Stimulated activated CD4-positive, alpha-beta T cell treated with anti-CD3 and anti-CD28 coated beads, Interleukin-12 subunit alpha, Interleukin-12 subunit beta, amount 100 ng/mL, for 48 hours (primary cell): ENCODE measurements at places on chromosomes 11 and 22.

DNA sequence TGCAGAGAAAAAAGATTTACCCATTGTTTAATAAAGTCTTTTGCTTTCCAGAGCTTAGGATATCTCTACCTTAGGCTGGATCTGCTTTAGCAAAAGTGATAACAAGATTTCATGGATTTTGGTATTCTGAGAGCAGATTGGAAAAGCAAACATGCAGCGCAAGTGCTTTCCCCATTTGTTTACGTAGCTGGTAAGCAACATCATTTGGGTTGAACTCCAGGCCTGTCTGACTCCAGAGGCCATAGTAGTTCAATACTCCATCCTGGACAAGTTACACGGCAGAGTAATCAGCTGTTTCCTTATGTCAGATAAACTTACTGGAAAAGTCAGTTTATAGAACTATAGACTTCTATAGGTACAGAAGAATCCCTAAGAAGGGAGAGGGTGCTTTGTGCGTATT, 40.6 kb upstream of the TNRC6B start:
- DNase-seq = no peak

DNA sequence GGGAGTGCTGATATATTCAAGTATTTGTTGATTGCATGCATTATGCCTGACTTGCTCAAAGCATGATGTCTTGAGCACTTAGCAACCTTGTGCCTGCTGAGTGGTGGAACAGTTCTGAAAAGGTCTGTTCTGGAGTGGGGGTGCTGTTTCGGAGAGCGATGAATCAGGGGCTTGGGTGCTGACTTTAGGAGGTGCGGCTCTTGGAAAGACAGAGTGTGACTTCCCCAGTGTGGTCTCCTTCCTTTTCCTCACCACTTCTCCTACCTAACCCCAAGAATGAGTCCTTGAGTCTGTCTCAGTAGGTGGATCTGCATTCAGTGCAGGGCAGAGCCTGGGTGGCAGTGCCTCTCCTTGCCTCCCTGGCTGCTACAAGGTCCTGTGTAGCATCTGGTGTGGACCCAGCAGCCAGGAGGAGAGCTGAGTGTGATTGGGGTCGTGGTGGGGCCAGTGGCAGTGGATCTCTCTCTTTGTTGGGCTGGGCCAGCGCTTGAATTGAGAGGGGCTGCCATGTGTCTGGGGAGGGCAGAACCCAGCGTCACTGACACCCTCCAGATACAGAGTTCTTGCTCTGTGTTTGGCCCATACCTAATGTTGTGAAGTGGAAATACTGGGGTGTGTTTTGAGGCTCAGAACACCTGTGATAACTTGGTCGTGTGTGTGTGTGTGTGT, 35.9 kb downstream of the ST3GAL4 start:
- DNase-seq = no peak

GRCh38 chr11:1673446-1674172, 23.4 kb upstream of the KRTAP5-6 start:
- no peak for DNase-seq

DNA sequence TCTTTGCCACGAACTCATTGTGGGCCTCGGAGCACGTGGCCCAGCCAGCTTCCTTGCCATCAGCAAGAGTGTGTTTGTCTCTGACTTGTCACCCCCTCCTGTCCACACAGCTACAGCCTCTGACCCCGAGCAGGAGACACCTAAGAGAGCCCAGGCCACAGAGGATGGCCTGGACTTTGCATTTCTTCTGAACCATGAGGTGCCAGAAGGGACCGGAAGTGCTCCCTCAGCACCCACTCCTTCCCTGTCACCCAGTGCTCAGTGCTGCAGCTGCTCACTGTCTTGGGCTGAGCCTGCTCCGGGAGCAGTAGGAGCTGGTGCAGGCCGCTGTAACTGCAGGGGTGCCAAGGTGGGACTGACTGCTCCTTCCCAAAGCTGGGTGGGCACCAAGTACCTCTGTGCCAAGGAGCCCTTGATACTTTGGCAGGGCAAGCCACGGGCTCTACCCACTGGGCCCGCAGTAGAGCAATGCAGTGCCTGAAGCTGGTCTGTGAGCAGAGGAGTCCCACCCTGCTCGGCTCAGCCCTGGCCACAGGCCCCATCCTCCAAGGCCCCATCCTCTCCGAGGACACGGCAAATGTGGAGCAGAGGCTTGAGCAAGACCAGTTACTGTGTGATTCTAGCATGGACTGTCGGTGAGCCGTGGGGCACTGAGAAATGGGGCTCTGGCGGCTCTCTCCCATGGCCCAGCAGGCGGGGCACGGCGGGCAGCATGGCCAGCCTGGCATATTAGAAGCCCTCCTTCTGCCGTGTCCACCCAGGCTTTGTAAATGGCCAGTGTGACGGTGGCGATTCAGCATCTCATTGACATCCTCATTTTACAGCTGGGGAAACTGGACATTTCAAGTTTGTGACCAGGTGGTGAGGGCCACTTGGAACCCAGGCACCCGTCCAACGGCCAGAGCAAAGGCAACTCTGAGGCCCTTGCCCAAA, 6.3 kb downstream of the GRK2 start:
- DNase-seq = no peak

- DNase-seq = no peak
Measured at GRCh38 chr22:46933040-46933930, 170.8 kb downstream of the TBC1D22A start.

DNA sequence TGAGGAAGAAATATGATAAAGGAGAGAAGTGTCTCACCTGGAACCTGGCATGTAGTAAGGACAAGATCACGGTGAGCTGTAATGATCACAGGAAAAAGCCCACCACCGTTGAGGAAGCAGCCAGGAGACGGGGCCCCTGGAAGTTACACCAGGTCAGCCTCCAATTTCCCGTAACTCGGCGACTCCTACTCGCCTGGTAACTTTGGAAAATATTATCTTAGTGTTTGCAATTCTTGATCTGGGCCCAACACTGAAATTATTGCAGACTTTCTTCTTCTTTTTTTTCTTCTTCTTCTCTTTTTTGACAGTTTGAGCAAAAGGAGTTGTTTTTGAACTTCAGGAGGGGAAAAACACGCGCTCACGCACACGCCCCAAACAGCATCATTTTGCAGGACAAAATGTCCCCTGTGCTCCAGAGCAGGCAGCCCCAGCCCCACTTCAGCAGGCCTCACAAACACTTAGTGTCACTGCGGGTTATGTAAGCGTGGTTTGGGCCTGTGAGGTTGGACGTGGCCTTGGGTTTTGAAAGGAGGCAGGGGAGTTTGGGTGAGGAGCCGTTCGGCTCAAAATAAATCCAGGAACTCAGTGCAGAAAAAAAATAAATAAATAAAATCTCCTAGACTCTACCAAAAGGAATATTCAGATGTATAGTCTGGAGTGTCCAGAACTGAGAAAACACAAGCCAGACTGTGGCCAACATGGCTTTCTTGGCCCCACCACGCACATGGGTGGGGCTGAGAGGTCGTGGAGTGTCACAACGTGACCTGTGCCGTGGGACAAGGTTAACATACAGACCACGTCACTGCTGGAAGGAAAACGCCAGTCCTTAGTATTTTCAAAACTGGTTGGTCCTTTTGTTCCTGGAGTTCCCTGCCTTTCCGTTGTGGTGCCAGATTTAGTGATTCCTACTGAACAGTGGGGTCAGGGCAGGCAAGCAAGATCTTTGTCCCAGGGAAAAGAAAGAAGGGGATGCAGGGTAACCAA, 26.3 kb upstream of the MN1 start:
- no peak for DNase-seq

DNA sequence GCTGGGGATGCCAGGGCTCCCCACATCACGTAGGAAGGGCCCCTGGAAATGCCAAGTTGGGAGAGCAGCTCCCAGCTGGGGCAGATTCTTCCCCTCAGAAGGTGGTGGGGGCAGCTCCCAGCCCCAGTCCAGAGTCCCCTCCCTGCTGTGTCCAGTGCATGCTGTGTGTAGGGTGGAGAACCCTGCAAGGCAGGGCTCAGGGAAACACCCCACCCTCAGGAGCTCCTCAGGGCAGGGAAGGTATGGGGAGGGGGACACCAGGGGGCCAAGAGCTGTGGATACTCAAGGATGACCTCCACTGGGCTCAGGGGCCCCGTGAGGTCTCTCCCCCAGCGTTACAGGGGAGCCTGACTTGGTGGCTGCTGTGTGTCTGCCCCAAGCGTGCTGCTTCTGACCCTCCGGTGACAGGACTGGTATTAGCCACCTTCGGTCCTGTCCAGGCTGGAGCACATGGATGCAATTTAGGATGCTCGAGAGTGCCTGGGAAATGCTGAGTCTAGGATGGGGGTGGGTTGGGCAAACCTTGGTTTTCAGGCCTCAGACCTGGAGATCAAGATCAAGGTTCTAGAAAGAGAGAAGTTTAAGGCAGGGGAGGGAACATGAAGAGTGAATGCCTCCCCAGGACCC, 16.1 kb upstream of the CABP7 start:
- no peak for DNase-seq

- no peak for DNase-seq
Measured at GRCh38 chr11:84691830-84692229, 935.3 kb downstream of the DLG2 start.

DNA sequence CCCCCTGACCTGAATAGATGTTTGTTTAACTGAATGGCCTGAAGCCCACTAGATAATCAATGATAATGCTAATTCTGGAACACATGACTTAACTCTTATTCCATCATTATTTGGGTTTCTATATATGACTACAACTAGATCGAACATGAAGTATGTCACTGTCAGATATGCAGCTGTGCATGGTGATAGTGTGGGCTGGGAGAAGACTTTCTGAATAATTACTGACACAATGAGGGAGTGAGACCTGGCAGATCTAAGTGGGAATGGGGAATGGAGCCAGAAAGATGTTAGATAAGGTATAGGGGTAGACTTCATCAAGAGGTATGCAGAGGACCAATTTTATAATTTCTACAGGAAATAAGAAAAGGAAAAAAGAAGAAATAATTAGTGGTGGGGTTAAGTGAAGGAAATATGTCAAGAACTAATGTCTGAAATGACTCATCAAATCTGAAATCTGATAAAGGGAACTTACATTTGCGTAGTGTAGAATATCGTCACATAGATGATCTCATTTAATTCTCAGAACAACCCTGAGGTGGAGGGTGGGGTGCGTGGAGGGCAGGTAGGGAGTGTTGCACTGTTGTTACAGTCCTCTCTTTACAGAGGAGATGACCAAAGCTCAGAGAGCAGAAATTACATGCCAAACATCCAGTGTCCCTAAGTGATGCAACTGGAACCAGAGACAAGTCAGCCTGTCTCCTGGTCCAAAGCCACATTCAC, 68.2 kb upstream of the EED start:
- DNase-seq = peak; percentile 56

GRCh38 chr22:17155941-17156340, 3.1 kb downstream of the HDHD5 start:
- no peak for DNase-seq

GRCh38 chr11:114281388-114281956, 14.7 kb upstream of the NNMT start:
- no peak for DNase-seq

DNA sequence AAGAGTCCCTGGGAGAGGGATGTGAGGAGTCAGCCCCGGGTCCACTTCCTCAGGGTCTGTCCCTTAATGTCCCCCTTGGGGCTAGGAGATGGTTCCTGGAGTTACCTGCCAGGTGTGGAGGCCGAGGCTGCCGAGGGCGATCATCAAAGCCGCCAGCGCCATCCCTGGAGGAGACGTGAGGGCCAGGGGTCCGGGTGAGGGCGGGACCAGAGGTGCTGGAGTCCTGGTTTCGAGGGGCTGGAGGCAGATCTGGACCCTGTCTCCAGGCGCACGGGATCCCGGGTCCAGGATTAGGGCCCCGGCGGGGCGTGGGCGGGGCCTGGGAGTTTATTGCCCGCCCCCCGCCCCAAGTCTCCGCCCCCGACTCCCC, at the start of gene ART5:
TSS of gene ART5 (minus strand) at position 292 of the 370 bp plus-strand sequence. CDS start at position 162, 130 bp downstream.
- DNase-seq = no peak

DNA sequence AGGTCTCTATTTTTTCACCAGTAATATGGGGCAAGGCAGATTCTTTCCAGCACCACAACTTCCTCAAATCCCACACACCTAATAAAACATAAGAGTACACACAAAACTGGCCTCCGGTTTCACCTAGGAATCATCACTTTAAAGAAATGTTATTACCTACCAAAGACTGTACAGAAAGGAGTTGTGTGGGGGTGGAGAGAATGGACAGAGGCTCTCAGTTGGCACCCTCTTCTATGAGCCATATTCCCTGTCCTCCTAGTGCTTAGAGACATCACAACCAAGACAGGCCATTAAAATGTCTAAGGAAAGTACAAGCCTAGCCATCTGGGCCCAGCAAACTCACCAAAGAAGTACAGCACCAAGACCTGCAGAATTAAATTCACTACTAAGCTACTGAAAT, 56.1 kb downstream of the RBFOX2 start:
- no peak for DNase-seq
